ENCODE measurements at places on chromosomes 1 and 21.

- no peak for DNase-seq
Observed at GRCh38 chr1:13675151-13675651, 24.8 kb upstream of the PRDM2 start.

GRCh38 chr1:19361611-19362147, 49.6 kb downstream of the SLC66A1 start:
- DNase-seq, result no peak

DNA sequence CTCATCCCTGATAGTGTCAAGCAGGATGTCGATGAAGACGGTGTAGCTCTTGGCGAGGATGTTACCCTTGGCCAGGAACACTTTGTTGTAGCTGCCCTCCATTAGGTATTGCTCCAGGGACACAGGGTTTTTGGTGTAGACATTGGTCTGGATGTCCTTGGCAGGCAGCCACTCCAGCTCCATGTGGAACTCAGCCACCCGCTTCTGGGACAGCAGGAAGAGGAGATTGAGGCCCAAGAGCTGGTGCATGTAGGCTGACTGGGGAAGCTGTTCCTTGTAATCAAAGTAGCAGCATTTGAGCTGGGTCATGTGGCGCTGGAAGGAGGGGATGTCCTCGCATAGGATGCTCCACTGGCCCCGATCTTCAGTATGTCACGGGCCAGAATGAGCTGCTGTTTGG, 9.5 kb downstream of the IL6R start:
- DNase-seq, result no peak

DNA sequence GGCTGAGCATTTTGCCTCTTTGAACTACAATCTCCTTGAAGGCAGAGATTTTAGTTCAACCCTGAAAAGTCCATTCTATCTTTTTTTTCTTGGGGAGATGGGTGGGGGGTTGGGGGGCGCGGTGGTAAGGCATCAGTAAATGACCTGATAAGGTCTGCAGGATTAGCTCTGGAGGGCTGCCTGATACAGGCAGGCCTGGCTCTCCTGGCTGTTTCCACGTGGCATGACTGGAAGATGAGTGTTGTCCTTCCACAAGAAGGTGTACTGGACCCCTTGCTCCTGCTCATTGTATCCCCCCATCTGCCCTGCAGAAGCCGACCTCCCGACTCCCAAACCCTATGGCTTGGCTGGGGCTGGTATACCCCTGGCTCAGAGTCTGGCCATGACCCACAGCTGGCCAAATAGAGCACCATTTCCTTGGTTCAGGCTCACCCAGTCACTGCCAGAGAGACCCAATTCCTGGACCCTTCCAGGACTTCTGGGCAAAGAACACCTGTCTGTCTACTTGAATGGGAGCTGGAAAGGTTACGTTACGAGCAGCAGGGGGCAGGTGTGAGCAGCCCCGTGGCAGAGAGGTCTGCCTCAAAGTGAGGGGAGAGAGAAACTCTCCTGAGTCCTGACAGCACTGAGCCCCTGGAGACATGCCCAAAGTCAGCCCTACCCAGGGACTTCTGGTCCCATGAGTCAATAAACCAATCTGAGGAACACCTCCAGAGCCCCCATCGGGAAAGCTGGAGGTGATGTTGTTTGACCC, 17.0 kb downstream of the DHRS3 start:
- no peak for DNase-seq

DNA sequence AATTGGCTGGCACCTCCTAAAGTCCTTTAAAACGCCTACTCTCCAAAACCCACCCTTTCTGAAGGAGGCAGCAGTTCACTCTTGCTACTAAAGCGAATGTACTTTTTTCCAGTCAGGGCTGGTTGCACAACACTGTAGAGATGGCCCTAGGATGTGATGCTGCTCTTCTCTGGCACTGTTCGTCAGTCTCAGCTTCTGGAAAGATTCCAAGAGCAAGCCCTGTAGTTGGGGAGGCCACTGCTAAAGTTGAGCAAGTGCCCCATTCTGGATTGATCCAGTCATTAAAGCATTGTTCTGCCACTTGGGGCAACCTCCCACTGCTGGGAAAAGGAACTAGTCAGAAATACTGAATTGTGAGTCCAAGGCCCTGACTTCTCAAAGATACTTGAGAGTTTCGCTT, 28.5 kb upstream of the KCNQ4 start:
- DNase-seq, result no peak

GRCh38 chr1:234602334-234603220, 7.4 kb downstream of the IRF2BP2 start:
- DNase-seq, result peak; percentile 84

DNA sequence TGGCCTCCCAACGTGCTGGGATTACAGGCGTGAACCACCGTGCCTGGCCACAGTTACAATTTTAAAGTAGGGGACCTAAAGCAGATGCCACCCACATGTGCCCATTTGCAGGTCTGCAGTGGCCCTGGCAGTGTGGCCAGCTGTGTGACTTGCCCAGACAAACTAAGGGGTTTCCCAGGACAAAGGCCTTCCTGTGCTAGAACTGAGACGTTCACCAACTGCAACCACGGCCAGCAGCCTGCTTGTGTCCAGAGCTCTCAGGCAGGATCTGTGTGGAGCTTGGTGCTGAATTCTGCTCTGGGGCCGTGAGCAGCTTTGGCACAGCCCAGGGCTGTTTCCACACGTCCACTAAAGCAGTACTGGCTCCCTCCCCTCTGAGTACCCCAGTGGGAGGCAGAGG, 10.6 kb upstream of the PTTG1IP start:
- no peak for DNase-seq

DNA sequence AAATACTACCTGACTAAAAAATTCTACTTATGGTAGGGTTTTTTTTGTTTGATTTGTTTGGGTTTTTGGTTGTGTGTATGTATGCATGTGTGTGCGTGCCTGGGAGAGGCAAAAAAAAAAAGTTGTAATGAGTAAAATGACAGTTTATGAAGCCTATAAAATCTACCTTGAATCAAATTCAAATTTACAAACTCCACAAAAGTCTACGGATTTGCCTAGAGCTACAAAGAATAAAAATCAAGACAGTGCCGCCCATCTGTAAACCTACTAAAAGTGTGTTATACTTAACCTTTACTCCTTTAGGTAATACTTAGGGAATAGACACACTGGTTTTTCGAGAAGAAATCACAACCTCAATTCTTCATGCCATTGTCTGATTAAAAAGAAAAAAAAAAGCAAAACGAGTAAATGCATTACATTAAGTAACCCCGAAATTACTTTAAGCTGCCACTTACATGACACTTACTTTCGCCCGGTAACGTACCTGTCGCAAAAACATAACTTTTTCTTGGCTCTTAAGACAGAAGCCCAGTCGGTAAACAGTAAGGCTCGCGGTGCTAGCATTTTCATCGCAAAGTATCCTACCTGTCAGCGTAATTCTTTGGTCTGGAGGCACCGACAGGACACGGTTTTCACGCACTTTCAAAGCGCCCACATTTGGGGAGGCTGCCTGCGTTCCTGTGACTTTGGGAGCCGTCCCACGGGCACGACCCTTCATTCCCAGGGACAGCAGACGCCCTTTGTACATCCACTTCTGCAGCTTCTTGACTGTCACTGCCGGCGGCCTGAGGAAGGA, 951 bp downstream of the SYDE2 start:
- no peak for DNase-seq

DNA sequence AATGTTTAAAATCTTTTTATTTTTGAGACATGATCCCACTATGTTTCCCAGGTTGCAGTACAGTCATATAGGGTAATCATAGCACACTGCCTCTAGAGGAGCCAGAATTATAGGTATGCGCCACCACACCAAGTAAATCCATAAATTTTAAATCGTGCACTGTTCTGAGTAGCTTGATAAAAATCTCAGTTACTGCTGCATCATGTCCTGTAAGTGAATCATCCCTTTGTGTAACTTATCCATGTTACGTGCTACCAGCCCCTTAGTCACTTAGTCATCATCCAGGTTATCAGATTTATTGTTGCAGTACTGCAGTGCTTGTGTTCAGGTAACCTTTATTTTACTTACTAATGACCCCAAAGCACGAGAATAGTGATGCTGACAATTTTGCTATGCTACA, 1770.9 kb downstream of the BRINP3 start:
- peak; percentile 90 for DNase-seq

DNA sequence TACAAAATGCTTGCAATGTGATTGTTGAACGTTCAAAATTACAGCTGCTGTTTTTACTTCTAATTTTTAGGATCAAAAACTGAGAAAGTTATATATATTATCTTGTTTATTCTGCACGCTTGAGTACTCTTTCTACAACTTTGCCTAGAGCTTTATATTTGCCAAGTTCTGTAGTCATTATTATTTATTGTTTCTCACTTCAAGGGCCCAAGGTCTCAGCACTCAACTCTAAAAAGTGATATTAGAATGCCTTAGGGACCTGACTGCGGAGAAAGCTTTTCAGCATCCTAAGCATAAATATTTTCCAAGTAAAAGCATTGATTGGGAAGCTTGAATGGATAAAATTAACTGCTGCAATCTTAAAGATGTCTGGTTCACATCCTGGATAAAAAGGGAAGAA, 83.6 kb downstream of the UBE2U start:
- DNase-seq, result no peak

- DNase-seq, result no peak
Observed at GRCh38 chr1:85330711-85331290, 54.4 kb upstream of the BCL10 start.

DNA sequence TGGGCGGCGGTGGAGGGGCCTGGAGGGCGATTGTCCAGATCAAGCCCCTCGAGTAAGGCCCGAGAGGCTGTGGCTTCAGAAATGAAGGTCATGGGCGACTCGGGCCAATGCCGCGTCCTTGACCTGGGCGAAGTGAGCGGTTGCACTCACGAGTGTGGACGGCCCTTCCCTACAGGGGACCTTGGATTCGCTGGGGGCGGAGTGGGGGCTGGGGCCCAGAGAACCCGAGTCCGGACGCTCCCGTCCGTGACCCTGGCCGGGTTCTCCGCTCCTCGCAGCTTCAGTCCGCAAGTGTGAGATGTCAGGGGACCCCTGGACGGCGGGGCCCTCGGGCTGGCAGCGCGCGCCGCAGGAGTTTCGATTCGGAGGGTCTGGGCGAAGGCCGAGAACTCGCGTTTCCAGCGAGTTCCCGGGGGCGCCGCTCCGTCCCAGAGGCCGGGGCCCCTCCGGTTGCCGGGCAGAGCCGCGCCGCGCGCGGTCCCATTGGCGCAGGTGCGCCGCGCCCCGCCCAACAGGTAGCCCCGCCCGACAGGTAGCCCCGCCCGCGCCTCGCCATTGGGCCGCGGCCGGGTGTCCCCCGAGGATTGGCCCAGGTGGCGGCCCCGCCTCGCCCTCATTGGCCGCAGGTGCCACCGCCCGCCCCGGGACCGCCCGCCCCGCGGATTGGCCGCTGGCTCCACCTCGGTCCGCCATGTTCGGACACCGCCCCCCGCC, at the start of gene PRKCZ:
TSS of gene PRKCZ (plus strand) at position 694 of the 714 bp plus-strand sequence. CDS start 220 bp downstream, outside the sequence.
- peak; percentile 65 for DNase-seq

DNA sequence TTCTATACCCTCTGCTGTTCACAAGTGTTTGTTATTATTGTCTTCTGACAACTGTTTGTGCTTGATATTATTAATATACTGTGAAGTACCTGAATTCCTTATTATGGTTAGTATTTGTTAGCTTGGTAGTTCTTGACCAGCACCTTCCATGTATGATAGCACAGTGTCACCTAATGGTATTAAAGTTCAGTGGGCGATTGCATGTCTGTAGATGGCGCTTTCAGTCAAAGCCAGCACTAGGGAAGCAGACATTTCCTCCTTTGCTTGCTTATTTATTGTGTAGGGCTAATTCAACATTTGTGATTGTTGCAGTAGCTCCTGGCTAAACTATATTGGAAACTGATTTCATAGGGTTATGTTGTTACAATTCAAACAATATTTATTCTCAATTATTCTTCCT, 218.0 kb downstream of the ZP4 start:
- peak; percentile 25 for DNase-seq

DNA sequence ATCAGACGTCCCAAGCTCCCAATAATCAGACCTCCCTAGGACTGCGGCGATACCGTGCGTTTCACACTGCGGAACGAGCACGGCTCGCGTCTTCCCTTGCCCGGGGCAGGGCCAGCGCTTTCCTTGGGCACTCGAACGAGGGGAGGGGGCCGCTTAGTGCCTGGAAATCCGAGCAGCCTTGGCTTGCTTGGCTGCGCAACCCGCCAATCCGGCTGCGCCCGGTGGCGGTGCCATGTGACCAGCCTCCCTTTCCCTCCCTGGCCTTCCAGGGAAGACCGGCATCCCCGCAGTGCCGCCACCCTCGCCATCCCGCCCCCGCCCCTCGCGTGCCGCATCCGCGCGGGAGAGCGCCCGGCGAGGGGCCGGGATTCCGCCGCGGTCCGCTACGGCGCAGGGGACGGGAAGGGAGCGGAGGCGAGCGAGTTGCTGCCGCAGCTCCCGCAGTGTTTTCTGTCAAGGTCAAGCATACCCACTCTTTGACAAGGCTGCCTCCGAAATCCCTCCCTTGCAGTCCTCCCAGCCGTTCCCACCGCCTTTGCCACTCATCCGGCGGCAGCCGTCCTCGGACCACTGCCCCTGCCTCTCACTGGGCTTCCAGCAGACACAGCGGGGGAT, 8.3 kb upstream of the RNF19B start:
- DNase-seq, result no peak

- DNase-seq, result no peak
Observed at GRCh38 chr1:20672265-20672632, 11.1 kb upstream of the DDOST start.

DNA sequence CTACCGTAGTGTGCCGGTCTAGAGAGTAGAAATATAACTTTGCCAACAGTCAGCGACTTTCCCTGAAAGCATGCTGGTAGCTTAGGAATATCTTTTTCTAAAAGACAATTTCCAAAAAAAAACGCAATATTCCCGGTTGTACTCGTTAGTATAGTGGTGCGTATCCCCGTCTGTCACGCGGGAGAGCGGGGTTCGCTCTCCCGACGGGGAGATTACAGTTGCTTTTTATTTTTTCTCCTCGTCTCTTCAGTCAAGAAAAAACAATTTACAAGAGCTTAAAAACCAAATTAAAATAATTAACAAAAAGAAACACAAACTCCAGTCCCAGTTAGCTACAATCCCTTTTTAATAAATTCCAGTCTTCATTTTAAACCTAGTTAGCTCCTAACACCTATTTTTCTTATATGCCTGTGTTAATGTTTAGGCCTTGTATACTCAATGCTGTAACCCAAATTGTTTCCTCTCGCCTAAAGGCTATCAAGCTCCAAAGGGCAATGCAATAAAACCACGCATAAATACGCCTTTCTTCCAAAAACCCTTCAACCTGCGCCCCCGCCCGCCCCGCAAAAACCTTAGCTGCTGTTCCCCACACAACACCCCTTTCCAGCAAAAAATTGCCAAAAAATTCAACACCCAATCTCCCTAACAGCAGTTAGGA, 7.8 kb downstream of the HSPA6 start:
- DNase-seq, result no peak

DNA sequence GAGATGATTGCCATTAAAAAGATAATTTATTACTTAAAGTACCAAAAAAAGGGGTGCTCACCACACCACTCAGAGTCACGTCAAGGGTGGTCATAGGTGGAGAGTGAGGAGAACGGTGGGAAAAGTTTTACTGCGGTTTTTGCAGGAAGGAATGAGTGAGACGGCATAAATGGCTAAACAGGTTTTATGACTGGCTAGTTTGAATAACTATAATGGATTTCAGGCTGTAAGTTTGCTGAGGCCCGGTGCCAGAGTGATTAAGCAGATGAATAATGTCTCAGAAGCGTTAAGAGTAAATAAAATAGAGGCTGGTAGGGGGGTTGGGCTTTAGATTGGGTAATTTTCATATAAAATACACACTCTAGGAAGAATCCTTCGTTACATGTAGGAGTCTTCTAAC, 1337.8 kb downstream of the AMY1C start:
- DNase-seq, result peak; percentile 4
